Body of pancreas (tissue), 4 donors: ENCODE measurements at places on chromosomes 4 and X. TPM values are rescaled to one million over a fixed set of nuclear protein-coding genes. Genes with fewer than 3 reads are reported as not detected.

CXCL6 gene
- total RNA-seq, result 2.3 TPM

AWAT2 gene
- total RNA-seq, result not detected

SSX4 gene
- total RNA-seq, result not detected

VCX2 gene
- total RNA-seq, result not detected

USO1 gene
- 89.7 TPM for total RNA-seq

RPS3A gene
- 2,586 TPM for total RNA-seq

DNA sequence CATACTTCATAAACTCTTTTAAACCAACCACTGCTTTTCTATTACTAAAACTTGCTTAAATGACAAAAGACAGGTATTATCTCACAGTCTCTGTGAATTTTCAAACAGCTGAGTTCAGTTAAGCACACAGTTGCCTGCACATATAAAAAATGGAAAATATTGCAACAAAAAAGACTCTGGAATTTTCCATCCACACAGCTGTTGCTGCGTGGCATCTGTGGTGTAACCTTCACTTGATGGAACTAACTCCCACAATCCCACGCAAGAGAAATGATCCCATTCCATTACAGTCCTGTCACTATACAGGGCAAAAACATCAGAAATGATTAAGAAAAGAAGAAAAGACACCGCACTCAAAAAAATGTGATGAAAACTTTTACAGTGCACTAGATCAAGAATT is 149.8 kb upstream of the TBL1X start:
- H3K27me3 ChIP-seq, result no peaks in the 10 kb centered on the region
- no peak overlapping the region for H3K4me3 ChIP-seq
- H3K27ac ChIP-seq, result no peak overlapping the region
- H3K4me1 ChIP-seq, result no peaks in the 10 kb centered on the region
- no peak for DNase-seq

DNA sequence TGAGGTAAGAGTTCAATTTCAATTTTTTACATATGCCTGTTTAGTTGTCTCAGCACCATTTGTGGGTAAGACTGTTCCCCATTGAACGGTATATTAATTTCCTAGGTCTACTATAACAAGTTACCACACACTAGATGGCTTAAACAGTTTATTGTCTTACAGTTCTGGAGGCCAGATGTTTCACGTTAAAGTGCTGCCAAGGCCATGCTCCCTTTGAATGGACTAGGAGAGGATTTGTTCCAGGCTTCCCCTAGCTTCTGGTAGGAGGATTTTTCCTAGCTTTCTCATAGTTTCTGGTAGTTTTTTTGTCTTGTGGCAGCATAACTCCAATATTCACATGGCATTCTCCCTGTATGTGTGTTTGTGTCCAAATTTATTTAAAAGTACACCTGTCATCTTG is 149.3 kb upstream of the CYSLTR1 start:
- no peak overlapping the region for H3K27ac ChIP-seq
- no peaks in the 10 kb centered on the region for H3K27me3 ChIP-seq
- H3K36me3 ChIP-seq, result no peaks in the 10 kb centered on the region
- H3K4me1 ChIP-seq, result no peaks in the 10 kb centered on the region
- no peak for DNase-seq

- peaks cover 8% of the 10 kb centered on the region for H3K4me1 ChIP-seq
- DNase-seq, result no peak
- H3K27me3 ChIP-seq, result no peaks in the 10 kb centered on the region
- no peak overlapping the region for H3K27ac ChIP-seq
- H3K36me3 ChIP-seq, result no peaks in the 10 kb centered on the region
- no peak overlapping the region for H3K4me3 ChIP-seq
These were observed 37.8 kb upstream of the PRPS2 start for GRCh38 chrX:12753366-12753765.

DNA sequence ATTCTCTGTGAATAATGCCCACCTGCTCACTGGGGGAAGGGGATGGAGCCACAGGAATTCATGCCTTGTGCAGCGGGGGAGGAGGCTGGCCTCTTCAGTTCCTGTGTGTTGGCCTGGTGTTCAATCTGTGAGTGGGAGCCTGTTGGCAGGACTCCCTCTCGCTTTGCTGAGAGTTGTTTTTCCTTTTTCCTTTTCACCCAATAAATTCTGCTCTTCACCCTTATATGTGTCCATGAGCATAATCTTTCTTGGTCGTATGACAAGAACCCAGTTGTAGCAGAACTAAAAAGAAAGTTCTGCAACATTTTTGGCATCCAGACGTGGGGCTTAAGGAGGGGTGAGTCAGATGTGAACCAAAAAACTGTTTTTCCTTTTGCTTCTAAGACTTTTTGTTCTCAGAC is 235.2 kb upstream of the HDX start:
- H3K27me3 ChIP-seq, result no peaks in the 10 kb centered on the region
- H3K36me3 ChIP-seq, result no peaks in the 10 kb centered on the region
